NCI-H446 treated with DMSO at 0.1 percent for 48 hours (cell line): ENCODE measurements at places on chromosomes 13 and 19.
A peak's percentile ranks its signal among the peaks of the same experiment; 100 is the strongest.

DNA sequence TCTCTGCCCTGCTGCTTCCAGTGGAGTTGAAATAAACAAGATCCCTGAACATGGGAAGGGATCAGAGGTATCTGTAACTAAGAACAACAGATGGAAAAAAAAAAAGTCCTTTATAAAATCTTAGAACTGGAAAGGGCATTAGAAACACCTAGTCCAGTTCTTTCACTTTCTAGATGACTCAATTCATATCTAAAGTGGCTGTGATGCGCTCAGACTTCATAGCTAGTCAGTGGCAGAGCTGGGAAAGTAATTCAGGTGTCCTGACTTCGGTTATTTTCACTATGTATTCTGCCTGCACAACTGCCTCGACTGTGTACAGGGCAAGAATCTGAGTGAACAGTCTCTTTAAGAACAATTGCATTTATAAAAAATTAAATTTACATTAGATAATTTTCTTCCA is 151.8 kb upstream of the TMTC4 start:
- no peak for DNase-seq

DNA sequence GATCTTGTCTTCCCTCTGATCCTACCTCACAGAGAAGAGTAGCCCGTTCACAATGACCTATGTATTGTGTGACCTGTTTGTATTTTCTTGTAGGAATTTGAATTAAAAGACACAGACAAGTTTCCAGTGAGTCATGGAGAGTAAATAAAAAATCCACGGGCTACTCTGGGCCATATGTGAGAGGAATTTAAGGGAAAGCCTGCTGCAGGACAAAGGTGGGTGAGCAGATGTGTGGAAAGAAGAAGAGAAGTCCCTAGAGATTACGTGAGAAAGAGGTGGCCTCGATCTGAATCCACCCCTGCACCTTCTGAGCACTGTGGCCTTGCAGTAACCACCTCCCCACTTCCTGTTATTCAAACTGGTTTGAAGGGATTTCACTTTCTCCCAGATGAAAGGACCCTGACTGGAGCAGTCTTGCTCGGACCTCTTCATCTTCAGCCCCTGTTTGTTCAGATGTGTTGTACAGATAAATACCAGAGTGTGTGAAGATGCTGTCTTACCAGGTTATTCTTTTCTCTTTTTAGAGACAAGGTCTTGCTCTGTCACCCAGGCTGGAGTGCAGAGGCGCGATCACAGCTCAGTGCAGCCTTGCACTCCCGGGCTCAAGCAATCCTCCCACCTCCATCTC is 205.4 kb downstream of the PDS5B start:
- no peak for DNase-seq

GRCh38 chr13:44088411-44088810 is 208.7 kb downstream of the LACC1 start:
- DNase-seq, result no peak

GRCh38 chr19:1327125-1327524 is 41.5 kb downstream of the EFNA2 start:
- DNase-seq, result no peak

DNA sequence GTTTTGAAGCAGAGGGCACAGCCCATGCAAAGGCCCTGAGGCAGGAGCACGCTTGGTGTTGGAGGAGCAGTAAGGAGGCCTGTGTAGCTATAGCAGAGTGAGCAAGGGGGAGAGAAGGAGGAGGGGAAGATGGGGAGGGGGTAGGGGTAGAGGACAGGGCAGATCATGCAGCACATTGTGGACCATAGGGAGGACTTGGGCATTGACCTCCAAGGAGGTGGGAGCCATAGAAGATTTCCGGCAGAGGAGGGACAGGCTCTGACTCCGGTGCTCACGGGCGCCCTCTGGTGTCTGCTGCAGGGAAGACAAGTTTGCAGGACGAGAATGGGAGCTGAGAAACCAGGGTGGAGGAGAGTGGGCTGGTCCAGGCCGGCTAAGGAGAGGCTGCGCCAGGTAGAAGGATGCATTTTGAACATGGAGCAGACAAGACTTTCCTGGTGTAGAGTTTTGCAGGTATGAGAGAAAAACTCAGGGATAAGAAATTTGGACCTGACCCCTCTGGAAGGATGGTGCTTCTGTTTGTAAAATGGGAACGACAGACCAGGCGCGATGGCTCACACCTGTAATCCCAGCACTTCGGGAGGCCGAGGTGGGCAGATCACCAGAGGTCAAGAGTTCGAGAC is 13.7 kb upstream of the CREB3L3 start:
- DNase-seq, result no peak

DNA sequence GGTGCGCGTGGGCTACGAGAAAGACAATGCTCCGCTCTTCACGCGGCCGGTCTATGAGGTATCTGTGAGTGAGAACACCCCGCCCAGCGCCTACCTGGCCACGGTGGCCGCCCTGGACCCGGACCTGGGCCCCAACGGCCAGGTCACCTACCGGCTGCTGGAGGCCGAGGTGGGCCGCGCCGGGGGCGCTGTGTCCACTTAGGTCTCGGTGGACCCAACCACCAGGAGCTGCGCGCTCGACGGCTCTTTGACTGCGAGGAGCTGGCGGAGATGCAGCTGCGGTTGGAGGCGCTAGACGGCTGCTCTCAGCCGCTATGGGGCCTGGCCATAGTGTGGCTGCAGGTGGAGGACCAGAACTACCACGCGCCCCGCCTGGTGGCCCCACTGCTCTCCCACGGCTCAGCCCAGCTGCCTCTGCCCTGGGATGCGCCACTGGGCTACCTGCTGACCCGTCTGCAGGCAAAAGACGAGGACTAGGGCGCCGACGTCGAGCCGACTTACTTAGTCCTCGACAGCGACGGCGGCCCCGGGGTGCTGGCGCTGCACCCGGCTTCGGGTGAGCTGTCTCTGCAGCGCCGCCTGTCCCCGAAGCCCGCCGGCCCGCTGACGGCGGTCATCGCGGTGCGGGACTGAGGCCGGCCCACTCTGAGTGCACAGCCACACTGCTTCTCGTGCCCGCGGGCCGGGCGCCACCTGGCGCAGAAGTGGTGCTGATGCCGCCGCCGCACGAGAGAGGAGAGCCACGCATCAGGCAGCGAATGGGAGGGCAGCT is 173.0 kb downstream of the OLFM4 start:
- no peak for DNase-seq

DNA sequence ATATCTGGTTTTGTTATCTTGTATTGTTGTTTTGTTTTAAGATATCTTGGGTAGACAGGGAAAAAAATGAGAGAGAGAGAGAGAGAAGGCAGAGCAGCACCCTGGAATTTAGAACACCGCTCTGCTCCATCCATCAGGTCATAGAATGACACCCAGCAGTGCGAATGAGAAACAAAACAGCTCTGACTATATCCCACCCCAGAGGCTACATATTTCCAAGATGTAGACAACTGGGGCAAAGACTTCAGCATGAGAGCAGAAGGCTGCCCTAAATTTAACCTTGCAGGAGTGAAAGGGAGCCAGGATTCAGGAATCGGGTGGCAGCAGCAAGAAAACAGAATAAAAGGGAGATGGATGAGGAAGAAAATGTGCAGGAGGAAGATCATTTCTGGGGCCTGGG is 46.5 kb downstream of the TNFSF13B start:
- DNase-seq, result no peak

DNA sequence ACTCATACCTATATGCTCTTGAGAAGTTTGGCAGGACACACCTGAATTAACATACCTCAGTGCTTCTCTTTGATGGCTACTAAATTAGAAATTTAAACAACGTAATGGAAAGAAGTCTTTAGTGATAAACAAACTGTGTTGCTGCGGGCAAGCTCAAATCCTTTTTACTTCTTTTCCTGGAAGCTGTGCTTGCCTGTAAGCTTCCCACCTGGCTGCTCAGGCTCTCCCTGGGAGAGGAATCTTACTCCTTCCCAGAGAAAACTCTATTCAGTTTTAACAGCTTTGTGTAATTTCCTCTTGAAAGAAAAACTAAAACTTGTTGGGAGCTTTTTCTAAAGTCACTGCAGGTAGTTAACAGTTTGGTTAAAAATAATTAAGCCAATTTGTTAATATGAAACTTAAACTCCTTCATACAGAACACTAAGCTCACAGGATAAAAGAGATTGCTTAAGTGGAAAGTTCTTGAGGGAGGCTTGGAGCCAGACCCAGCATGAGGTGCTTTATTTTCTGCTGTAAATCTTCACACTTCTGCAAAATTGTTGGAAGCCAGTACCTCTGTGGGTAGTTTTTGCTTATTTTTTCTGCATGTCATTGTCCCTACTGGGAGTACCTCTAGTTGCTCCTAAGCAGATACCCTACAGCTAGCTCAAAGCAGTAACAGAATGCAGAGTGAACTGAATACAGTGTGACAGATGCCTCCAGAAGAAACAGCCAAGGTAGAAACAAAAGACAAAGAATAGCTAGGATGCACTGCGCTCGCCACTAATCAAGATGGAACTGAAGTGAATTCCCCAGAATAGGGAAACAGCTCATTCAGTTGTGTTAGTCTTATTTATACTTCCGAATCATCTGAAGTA is 1253.0 kb downstream of the PCDH17 start:
- no peak for DNase-seq

GRCh38 chr13:40447857-40448256 is 218.6 kb downstream of the FOXO1 start:
- DNase-seq, result no peak

DNA sequence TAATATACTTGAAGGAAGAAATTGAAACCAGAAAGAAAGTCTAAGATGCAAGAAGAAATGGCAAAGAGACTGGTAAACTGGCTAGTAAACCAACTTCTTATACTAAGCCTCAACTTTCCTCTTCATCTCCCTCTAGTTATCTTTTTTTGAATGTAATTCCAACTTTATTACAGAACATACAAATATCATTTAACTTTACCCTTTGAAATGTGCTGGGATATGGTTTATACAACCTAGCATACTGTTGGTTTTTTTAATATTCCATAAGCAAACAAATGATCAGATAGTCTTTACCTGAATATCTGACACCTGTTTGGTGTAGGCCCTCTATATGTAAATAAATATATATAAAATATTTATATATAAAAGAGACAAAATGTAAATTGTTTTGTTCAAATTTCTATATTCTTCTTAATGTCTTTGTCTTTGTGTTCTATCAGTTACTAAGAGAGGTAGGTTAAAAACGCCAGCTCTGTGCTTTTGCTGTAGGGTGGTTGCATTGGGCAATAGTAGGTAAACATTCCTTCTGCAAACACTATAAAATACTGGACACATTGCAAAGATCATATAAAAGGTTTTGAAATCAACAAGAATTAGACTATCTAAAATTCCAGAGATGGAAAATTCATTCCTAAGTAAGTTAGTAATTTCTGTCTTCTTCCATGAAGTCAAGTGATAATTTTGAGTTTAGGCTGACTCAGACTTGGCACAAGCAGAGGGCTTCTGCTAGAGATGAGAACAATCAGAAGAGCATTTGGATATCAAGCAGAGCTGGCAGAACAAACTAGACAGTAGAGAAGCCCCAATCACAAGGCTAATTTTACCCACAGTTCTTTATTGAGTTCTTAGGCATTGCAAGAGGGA is 383.3 kb downstream of the RFC3 start:
- DNase-seq, result peak; percentile 23

DNA sequence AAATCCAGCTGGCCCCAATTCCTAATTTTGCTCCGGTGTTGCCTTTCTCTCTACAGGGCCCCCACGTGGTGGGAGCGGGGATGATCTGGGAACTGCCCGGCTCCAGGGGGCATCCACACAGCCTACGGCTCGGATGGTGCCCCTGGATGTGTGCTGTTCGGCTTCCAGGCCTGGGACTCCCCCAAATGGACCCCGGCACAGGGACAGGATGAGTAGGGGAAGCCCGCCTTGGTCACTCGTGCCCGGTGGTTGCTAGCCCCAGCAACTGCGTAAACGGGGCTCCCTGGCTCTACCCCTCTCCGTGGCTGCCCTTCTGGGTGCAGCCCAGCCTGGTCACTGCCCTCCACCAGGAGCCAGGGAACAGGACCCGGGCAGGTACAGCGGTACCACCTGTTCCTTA is 111.5 kb downstream of the TEX26 start:
- DNase-seq, result no peak

DNA sequence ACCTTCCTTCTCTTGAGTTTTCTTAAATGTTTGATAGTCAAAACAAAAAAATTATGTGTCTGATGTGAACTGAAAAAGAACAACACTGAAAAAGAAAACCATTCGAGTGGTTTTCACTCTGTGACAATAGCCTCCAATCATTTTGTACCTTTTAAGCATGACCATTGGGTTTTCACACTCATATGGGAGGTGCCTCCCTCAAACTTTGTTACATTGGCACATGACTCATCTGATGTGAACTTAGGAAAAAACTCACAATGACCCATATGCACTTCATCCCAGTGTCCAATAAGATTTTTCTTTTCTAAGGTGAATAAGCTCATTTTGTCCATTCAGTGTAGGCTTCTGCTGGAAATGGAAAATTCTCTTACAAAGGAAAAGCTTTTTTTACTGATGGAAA is 66.6 kb upstream of the XPO4 start:
- no peak for DNase-seq

GRCh38 chr19:58033741-58034476 is at the start of gene ZSCAN1:
Gene ZSCAN1 (plus strand): TSS chr19:58034025. CDS start chr19:58037837, 3,812 bp downstream.
- no peak for DNase-seq

- no peak for DNase-seq
These were observed 23.1 kb downstream of the TMED1 start for GRCh38 chr19:10812902-10813404.

- DNase-seq, result no peak
These were observed 62.5 kb upstream of the PDX1 start for GRCh38 chr13:27857282-27857681.

DNA sequence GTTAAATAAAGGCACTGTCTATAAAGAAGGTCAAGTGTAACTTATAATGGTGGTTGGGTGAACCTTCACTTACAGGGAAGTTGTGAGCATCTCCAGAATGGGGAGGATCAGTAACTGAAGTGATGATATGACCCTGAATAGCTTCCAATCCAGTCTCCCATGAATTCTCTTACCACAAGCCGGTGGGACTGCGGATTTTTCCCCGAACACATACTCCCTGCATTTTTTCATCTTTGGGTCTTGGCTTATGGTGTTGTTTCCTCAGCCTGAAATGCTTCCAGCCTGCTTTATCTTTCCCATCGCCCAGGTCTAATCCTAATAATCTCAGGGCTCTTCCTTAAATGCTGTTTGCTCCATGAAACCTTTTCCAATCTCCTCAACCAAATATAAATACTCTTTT is 2.0 kb upstream of the CSNK1A1L start:
- DNase-seq, result no peak

DNA sequence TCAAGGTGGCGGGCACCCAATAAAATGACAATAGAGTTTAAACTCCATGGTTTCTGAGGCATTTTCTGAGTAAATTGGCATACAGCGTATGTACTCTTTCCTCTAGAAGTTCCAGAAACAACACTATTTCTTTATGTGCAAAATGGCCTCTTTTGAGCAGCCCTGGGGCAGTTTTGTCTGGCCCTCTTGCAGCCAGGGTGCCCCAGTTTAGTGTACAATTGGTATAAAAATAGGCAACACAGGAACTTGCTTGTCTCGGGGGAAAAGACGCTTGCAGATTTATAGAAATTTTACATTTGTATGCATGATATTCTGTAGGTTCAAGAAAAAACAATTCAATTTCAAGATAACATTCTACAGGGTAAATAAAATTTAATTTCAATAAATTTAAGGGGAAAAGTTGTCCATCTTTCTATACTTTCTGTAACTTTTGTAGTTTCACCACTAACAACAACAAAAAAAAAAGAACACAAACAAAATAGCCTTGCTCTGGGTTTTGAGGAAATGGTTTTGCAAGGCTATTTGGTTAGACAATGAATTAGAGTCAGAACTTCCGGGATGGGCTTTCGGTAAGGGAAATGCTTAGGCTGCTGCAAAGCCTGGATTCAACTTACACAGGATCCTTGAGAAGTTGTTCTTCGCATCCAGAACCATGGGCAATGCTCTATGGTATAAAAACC is 45.3 kb downstream of the LRCH1 start:
- DNase-seq, result no peak

GRCh38 chr19:5997371-5997770 is 19.4 kb upstream of the RANBP3 start:
- DNase-seq, result no peak
